Activated naive CD4-positive, alpha-beta T cell (primary cell): ENCODE measurements at places on chromosomes 12 and 14.

- no peak for DNase-seq
Observed at GRCh38 chr12:92519284-92519683, 183.5 kb upstream of the PLEKHG7 start.

DNA sequence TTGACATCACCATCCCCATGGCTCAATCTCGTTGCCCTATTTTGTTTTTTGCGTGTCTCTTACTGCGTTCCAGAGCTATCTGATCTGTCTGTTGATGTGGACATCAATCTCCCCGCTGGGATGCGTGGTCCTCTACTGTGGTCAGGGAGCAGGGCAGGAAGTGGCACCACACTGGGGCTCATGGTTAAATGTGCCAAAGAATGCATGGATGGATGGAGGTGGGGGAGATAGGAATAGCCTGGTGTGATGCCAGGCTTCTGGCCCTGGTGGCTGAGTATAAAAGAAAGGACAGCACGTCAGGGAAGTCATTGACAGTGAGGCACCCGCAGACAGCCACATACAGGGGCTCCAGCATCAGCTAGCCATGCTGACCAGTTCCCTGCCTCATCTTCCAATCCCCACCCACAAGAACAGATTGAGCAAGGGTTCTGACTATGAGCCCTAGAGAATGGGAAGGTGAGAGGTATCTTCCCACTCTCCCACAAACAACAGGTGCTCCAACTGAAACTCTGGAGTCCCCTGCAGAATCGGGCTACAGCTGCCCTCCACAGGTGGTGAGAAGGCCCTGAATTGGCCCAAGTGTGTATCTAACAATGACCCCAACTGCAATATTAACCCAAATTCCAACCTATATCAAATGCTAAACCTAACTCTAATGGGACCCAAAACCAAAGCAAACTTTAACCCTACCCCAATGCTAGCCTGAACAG is 2.7 kb upstream of the BEGAIN start:
- no peak for DNase-seq

GRCh38 chr14:90547250-90547649 is 150.4 kb downstream of the CALM1 start:
- no peak for DNase-seq

DNA sequence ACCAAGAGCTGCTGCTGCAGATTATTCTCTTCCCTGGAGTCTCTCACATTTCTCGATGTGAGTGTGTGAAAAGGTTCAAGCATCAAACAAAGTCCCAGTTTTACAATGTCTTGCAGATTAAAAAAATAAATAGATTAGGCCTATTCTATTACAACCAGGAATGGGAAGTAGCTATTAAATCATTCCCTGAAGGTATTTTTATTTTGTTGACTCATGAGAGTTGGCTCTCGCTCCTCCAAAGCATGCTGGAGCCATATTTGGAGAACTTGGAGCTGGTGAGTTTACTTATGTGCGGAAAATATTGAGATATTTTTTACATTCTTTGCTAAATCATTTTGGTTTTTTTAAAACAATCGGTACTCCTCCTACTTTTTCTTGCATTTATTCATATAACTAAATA is 572.3 kb downstream of the ETNK1 start:
- no peak for DNase-seq

- DNase-seq: no peak
Observed at GRCh38 chr12:106863189-106863588, 88.7 kb downstream of the RIC8B start.

DNA sequence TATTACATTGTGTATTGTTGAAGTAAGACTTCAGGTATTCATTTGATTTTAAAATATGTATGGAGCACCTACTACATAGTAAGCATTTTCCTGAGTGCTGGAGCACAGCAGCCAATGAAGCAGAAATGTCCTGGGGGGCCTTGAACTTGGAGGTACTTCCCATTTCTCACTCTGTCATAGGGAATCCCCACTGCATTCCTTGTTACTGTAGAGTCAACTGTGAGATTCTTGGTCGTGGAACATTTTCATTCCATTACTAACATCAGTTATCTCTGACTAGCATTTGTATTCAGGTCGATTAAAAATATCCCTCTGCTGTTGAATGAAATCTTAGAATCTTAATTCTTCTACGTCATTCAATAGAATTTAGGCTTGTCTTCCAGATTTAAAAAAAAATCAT is 66.7 kb downstream of the PDE3A start:
- no peak for DNase-seq

DNA sequence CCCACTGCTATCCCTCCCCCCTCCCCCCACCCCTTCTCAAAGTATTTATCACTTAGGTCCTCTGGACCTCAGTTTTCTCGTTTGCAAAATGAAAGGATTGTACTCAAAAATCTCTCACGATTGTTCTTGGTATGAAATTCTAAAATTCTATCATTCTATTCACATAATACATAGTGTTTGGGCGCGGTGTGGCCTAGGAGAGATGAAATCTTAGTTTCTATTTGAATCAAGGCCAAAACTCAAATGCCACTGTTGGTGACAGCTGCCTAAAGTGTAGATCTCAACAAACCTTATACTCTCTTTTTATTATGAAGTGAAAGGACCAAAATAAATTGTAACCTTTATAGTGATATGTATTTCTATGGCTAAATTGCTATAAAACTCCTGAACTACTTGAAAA is 23.7 kb upstream of the YAF2 start:
- DNase-seq: no peak
